Placental epithelial cell (primary cell): ENCODE measurements at places on chromosomes 6 and 20. TPM values are rescaled to one million over a fixed set of nuclear protein-coding genes. Genes with fewer than 3 reads are reported as not detected.

Gene PM20D2
- 1.6 and 2.6 TPM in 2 replicates for total RNA-seq

Gene IP6K3
- total RNA-seq = 2.4 and 6.3 TPM in 2 replicates

Gene RAD21L1
- total RNA-seq = under 0.01 TPM in 1 of 2 replicates, not detected in the other

Gene CALHM4
- not detected in 2 replicates for total RNA-seq

Gene PDYN
- not detected in 2 replicates for total RNA-seq

Gene L3MBTL1
- 14.9 and 25.1 TPM in 2 replicates for total RNA-seq

Gene TCP11
- total RNA-seq = 0.43 and 1.6 TPM in 2 replicates

Gene DIDO1
- 44.4 and 47.2 TPM in 2 replicates for total RNA-seq

Gene NEURL2
- total RNA-seq = 2.9 and 3.5 TPM in 2 replicates

Gene TREM2
- total RNA-seq = not detected in 2 replicates

Gene RBPJL
- not detected in 2 replicates for total RNA-seq

Gene GTSF1L
- total RNA-seq = not detected in 2 replicates

Gene PHF10
- total RNA-seq = 15.8 and 16.9 TPM in 2 replicates

Gene TREML1
- not detected in 2 replicates for total RNA-seq

Gene LINC00237
- total RNA-seq = not detected in 2 replicates

Gene BPI
- not detected in 2 replicates for total RNA-seq

Gene TINAG
- total RNA-seq = not detected in 2 replicates

Gene LY86
- not detected in 2 replicates for total RNA-seq

Gene KCNQ5
- total RNA-seq = 0.43 and 5.9 TPM in 2 replicates

Gene IL17A
- not detected in 2 replicates for total RNA-seq

Gene CFB
- total RNA-seq = 0.39 TPM in 1 of 2 replicates, not detected in the other

Gene CDK5RAP1
- total RNA-seq = 13.7 and 15.8 TPM in 2 replicates

Gene DBNDD2
- 5.4 and 5.5 TPM in 2 replicates for total RNA-seq

Gene RAMACL
- 1.6 and 2.4 TPM in 2 replicates for total RNA-seq

Gene ZBTB46
- 1.6 and 1.8 TPM in 2 replicates for total RNA-seq

Gene OPRM1
- total RNA-seq = not detected in 2 replicates

Gene FNDC11
- 0.11 and 0.79 TPM in 2 replicates for total RNA-seq
